HEK293T (cell line): ENCODE measurements at places on chromosomes 5 and 9.

DNA sequence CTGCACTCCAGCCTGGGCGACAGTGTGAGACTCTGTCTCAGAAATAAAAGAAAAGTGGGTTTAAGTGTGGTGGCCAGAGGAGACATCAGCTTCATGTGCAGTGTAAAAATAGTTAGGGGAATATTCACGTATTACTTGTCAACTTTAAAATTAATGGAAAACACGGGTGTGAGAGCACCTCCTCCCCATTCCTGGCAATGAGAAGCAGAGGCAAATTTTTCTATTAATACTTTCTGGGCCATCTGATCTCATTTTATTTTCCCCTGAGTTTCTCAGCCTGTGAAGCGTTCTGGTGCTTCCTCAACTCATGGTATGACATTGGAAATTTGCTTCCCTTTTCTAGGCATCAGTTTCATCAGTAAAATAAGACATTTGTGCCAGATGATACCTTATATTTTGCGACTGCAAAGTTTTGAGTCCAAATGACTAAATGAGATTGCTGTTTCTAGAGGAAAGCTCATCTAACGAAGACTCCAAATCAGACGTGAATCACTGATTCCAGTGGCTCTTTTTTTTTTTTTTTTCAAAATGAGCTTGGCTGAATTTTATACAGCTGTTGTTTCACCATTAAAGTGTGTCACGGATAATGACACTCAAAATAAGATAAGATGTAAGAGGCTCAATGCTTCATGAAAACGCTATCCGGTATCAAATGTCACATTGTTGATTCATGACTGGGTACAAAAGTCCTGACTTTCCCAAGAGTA lies 104.6 kb downstream of the MSX2 start:
- no peak for DNase-seq

DNA sequence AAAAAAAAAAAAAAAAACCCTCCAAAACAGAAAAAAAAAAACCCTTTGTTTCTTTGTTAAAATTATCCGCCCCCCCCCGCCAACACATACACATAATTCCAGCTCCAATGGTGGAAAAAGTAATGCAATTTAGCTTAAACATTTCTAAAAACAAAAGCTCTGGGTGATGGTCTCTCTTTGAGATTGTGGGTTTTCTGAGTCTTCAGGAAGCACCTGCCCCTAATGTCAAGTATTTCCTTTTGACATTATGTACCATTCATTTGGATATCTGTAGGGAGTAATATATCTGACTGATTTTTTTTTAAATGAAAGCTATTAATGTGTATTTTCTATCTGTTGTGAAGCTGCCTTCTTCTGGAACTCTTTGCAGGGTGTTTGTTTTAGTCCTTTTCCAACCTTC lies 389.7 kb downstream of the TAF11L14 start:
- DNase-seq = no peak

DNA sequence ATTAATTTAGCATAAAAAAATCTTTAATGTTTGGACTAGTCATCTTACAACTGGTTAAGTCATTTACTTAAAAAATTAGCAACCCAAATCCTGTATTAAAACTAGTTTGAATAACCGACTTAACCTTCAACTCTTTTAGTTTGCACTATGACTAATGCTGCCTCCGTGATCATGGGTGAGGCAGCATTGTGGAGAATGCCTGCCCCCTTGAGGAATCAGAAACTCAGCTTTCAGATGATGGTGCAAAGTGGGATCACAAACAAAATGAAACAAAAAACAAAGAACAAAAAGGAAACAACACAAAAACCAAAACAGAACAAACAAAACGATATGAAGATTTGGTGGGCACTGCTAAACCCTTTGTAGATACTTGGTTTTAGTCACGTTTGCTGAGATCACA lies 127.0 kb upstream of the PALM2AKAP2 start:
- no peak for DNase-seq

- DNase-seq = no peak
Observed at GRCh38 chr5:131413605-131414559, 150.0 kb downstream of the CDC42SE2 start.

GRCh38 chr5:159263569-159263905 lies 447 bp downstream of the UBLCP1 start:
- DNase-seq = no peak

GRCh38 chr5:126521130-126521529 lies 73.9 kb downstream of the ALDH7A1 start:
- no peak for DNase-seq

GRCh38 chr9:109969011-109969410 lies 189.0 kb downstream of the PALM2AKAP2 start:
- DNase-seq = peak; percentile 19

- peak; percentile 61 for DNase-seq
Observed at GRCh38 chr5:5886812-5887486, 464.5 kb downstream of the ICE1 start.

DNA sequence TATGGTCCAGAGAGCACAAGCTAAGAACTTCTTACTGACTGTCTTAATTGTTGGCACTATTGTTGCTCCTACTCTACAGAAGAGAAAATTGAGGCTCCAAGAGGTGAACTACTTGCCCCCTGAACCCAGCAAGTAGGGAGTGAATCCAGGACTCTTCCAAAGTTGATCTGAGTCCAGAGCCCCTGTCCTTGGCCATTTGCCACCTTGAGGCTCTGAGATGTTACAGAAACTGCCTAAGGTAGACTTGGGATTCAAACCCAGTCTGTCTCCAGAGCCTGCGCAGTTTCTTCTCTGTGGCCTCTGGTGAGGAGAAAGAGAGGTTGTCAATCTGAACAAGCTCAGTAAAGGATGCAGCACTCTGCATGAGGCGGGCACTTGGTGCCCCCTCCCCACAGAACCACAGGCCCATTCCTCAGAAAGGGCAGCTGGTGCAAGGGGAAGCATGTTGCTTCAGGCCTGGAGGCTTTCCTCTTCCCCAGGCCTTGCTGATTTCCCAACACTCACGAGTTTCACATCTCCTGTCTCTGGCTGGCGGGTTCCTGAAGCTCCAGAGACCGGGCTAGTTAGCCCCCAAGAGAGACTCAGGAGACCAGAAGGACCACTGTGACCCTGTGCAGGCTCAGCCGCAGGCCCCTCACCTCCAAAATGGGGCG lies 2.9 kb upstream of the LCP2 start:
- DNase-seq = no peak

GRCh38 chr5:88539026-88539425 lies 270.4 kb upstream of the TMEM161B start:
- no peak for DNase-seq
